ENCODE measurements at places on chromosomes 6 and 20.

GRCh38 chr20:43727980-43728590 lies 1.3 kb upstream of the GTSF1L start:
- no peak for DNase-seq

DNA sequence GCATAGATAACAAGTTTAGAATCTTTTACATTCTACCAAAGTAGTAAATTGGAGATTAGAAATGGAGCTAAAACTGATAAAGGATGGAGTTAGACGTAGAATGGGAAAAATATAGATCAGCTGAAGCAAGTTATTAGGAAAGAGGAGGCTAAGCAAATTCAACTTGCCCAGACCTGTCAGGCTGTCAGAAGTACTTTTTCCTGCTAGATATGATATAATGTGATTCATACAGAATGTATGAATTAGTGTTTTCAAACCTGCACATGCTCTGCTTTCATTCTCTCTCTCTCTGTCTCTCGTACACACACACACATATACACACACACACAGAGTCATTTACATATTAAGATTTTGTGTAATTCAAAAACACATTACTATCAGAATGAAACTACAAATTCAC lies 133.2 kb upstream of the HDGFL1 start:
- DNase-seq = no peak

- DNase-seq = peak; percentile 35
Measured at GRCh38 chr6:108960601-108961000, 112.4 kb downstream of the ARMC2 start.

- DNase-seq = no peak
Measured at GRCh38 chr6:153043719-153044118, 41.2 kb upstream of the MTRF1L start.

DNA sequence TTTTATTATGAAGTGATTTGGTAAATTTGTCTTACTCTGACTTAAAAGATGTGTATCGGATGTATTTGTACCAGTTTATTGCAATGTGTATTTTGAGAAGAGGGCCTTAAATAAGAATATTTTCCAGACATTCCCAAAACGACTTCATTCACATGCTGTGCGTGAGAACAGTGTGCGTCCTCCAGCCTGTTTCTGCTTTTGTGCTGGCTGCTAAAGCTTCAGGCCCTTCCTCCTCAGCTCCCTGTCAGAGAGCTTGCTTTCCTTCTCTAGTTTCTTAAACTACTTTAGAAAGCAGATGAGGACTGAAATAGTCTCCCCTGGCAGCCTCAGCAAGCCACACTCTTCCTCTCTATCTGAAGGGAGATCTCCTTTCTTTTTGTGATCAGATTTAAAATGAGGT lies 157.8 kb downstream of the SAMD5 start:
- DNase-seq = no peak
